ENCODE measurements at places on chromosomes 13 and 19. TPM values are rescaled to one million over a fixed set of nuclear protein-coding genes. Genes with fewer than 3 reads are reported as not detected.
A peak's percentile ranks its signal among the peaks of the same experiment; 100 is the strongest.

DNA sequence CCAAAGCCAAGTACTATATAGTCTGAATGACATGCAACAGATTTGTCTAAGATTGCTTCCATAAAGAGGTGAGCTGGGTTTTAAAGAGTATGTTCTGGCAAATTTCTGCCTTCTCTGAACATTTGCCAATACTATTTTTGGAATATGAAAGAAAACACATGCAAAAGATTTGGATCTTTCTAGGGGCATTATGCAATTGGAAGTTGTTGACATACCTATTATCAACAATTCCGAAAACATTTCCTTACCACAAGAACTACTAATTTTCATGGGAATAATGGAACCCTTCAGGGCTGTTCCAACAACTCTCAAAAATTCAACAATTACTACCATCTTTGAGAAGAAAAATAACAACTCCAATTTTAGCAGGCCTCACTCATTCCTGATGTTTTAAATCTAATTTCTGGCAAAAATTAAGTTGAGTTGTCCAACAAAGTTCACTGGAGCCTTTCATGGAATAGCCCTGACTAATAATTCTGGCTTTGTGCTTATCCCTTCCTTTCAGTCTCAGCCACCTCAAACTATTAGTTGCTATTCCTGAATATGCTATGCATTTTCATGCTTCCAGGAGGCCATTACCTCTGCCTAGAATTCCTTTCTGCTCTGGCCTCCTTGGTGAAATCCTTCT is 250.0 kb downstream of the RGCC start:
- no peak overlapping the region for H3K4me3 ChIP-seq
- H3K4me1 ChIP-seq = peaks cover 14% of the 10 kb centered on the region
- no peak overlapping the region for H3K27ac ChIP-seq
- no peak for DNase-seq

DNA sequence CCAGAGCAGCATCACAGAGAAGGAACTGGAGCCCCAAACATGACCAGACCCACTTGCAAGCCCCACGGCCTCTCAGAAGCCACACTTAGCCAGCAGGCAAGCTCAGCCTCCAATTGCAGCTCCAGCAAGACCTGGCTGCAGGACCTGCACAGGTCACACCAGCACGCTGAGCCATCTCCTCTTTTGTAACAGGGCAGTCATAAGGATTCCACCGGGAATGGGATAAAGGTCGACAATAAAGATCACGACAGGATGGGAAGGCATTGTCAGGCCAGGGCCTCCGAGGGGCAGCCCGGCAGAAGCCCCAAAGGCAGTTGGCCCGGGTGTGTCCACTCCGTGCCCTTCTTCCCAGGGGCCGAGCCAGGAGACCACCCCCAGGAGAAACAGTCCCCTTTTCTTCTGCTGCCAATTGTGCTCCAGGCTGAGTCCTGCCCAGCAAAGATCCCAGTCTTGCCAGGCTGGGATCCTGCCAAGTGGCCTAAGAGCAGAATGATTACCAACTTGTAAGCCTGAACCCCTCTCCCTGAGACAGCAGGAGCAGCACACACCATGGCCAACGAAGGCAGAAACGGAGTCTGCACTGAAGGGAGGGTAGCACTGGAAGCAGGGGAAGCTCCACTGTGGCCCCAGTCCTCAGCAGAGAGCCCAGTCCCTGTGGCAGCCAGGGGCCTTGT is 12.5 kb downstream of the PEPD start:
- no peaks in the 10 kb centered on the region for H3K27me3 ChIP-seq
- H3K36me3 ChIP-seq = no peaks in the 10 kb centered on the region
- no peak overlapping the region for H3K27ac ChIP-seq
- DNase-seq = no peak

DNA sequence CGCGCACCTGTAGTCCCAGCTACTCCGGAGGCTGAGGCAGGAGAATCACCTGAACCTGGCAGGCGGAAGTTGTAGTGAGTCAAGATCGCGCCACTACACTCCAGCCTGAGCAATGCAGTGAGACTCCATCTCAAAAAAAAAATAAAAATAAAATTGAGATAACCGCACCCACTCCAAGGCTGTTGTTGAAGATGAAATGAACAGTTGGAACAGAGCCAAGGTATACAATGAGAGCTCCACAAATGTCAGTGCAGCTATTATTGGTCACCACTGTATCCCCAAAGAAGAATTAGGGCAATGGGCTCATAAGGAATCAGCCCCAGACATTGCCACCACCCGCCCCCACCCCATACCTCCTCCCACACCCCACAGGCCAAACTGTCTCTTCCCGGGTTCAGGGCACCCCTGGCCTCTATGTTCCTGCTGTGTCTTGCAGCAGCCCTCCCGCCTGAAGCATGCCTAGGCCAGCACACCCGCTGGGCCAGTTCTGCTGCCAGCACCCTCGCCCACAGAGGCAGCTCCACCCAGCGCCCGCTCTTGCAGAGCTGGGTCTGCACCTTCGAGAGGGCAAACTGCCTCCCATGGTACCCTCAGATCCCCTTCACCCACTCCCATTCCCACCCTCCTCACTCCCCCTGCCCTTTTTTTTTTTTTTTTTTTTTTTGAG is 3.5 kb upstream of the S1PR5 start:
- DNase-seq = peak; percentile 59
- H3K27ac ChIP-seq = no peak overlapping the region
- H3K4me1 ChIP-seq = no peaks in the 10 kb centered on the region
- peaks cover 22% of the 10 kb centered on the region for H3K27me3 ChIP-seq
- no peak overlapping the region for H3K4me3 ChIP-seq

- H3K36me3 ChIP-seq = no peaks in the 10 kb centered on the region
- H3K4me3 ChIP-seq = no peak overlapping the region
- H3K27me3 ChIP-seq = no peaks in the 10 kb centered on the region
- no peak overlapping the region for H3K27ac ChIP-seq
- peaks cover 19% of the 10 kb centered on the region for H3K4me1 ChIP-seq
Observed at GRCh38 chr13:20713014-20713376, 9.5 kb downstream of the IL17D start.

DNA sequence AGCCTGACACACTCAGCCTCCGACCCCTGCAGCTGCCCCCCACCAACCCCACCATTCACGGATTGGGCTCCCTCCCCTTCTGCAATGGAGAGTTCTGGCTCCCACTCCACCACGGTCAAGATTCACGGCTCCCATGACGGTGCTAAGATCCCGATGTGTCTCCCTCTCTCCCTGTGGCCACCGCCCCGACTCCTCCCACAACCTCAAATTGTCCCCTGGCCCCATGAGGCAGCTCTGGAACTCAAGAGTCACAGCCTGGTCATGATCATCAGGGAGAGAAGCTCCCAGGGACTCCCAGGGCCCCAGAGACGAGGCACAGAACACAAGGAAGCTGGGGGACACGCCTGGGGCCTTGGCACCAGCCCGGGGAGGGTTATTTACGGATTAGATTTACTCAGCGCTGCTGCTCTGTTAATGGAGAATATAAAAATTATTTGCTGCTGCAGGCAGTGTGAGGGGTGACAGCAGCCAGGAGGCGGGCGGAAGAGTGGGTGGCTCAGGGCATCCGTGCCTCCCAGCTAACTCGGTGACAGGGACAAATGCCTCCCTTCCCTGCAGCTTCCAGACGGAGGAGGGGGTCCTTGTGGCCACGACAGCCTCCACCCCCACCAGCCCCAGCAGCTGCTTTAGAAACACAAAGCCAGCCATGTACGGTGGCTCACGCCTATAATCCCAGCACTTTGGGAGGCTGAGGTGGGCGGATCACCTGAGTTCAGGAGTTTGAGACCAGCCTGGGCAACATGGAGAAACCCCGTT is 184.2 kb downstream of the PTPRS start:
- H3K4me1 ChIP-seq = no peaks in the 10 kb centered on the region
- no peak for DNase-seq
- peaks cover 14% of the 10 kb centered on the region for H3K36me3 ChIP-seq
- no peak overlapping the region for H3K4me3 ChIP-seq
- no peaks in the 10 kb centered on the region for H3K27me3 ChIP-seq

- no peak overlapping the region for H3K27ac ChIP-seq
- peaks cover 29% of the 10 kb centered on the region for H3K27me3 ChIP-seq
- H3K4me3 ChIP-seq = no peak overlapping the region
- no peaks in the 10 kb centered on the region for H3K36me3 ChIP-seq
- no peaks in the 10 kb centered on the region for H3K4me1 ChIP-seq
- DNase-seq = peak; percentile 53
Observed at GRCh38 chr13:60329221-60329923, 67.6 kb upstream of the TDRD3 start.

DNA sequence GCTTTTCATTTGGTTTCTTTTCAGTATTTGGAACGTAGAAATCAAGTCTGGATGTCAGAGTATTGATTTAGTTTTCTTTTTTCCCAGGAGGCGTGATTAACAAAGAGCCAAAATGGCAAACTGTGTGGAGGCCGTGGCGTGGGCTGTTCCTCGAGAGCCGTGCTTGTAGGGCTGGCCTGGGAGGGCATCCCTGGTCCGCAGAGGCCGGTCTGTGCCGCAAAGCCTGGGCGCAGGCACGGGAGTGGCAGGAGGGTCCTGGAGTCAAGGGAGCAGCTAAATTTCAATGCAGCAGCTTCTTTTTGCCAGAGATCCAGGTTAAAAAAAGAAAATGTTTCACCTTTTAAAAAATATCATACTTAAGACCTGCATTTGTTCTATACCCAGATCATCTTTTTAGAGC is 13.1 kb upstream of the MCF2L start:
- DNase-seq = no peak
- no peak overlapping the region for H3K4me3 ChIP-seq
- H3K4me1 ChIP-seq = no peaks in the 10 kb centered on the region
- peaks cover 24% of the 10 kb centered on the region for H3K27me3 ChIP-seq

DNA sequence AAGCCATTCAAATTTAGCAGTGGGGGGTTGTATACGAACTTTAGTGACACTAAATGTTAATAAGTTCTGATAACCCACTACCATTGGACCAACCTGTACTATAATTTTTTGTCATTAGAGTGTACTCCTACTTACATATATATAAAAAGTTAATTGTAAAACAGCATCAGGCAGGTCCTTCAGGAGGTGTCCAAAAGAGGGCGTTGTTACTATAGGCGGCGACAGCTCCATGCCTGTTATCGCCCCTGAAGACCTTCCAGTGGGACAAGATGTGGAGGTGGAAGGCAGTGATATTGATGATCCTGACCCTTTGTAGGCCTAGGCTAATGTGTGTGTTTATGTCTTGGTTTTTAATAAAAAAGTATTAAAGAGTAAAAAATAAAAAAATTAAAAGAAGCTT is 27.5 kb downstream of the SPRYD7 start:
- H3K36me3 ChIP-seq = peaks cover 18% of the 10 kb centered on the region
- no peaks in the 10 kb centered on the region for H3K4me1 ChIP-seq
- DNase-seq = no peak

- peak overlapping the region; percentile 64 for H3K27ac ChIP-seq
- no peak overlapping the region for H3K4me3 ChIP-seq
- H3K4me1 ChIP-seq = no peaks in the 10 kb centered on the region
Observed at GRCh38 chr13:85864963-85865530, 65.8 kb upstream of the SLITRK6 start.

GRCh38 chr19:55070466-55071128 is 5.1 kb upstream of the EPS8L1 start:
- peaks cover 20% of the 10 kb centered on the region for H3K27me3 ChIP-seq
- no peaks in the 10 kb centered on the region for H3K36me3 ChIP-seq
- DNase-seq = peak; percentile 42
- H3K4me1 ChIP-seq = peaks cover 30% of the 10 kb centered on the region
- no peak overlapping the region for H3K27ac ChIP-seq
- peak overlapping the region; percentile 38 for H3K4me3 ChIP-seq

GRCh38 chr13:37716420-37717195 is 118.0 kb upstream of the POSTN start:
- DNase-seq = no peak
- H3K36me3 ChIP-seq = no peaks in the 10 kb centered on the region
- no peak overlapping the region for H3K27ac ChIP-seq
- H3K4me1 ChIP-seq = no peaks in the 10 kb centered on the region
- no peak overlapping the region for H3K4me3 ChIP-seq

DNA sequence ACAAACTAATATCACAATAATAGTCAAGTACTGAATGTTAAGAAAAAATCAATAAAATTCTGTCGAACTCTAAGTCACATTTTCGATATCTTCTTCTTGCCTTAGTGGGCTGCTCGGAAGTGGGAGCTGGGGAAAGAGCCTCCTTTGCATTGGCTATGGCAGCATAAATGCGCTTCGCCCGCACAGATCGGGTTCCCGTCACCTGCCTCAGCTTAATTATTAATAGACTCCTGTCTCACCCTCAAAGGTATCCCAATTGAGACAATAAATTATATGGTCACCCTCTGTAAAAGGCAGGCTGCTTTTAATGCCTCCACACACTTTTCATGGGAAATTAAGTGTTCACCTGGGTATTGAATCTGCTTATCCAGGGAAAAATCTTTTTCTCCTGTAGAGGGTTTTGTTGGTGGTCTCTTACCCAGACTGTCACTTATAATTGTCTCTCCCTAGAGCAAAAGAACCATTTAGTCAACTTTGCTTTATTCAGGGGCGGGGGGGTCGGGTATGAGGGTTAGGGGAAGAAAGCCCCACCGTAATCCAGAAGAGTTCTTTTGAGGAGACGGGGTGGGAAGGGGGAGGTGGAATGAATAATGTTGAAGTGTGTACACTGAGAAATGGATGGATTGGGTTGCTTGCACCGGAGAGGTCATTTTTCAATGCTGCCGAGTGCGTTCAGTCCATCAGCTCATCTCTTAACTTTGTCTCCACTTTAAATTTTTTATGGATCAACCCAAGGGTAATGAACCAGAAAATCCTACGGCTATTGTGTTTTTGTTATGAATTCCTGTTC is 682.6 kb upstream of the SGCG start:
- H3K36me3 ChIP-seq = no peaks in the 10 kb centered on the region
- H3K4me1 ChIP-seq = peaks cover 21% of the 10 kb centered on the region
- no peak overlapping the region for H3K27ac ChIP-seq

- no peak overlapping the region for H3K27ac ChIP-seq
- no peaks in the 10 kb centered on the region for H3K4me1 ChIP-seq
- H3K4me3 ChIP-seq = no peak overlapping the region
- H3K36me3 ChIP-seq = no peaks in the 10 kb centered on the region
Observed at GRCh38 chr13:105139380-105140285, 1395.8 kb downstream of the EFNB2 start.

DNA sequence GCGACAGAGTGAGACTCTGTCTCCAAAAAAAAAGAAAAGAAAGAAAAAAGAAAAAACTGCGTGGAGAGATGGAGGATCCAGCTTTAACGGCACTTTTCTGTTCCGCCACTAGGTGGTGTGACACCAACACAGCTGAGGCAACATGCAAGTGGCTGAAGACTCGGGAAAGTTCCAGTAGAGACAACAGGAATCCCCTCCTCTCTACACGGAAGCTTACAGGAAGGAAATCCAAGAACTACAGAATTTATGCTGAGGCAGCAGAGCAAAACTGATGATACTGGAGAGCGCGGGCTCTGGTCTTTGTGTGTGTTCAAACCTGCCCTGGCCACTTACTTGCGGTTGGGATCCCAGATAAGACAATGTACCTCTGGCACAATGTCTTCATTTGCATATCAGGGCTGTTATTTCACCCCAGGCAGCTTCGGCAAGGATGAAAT is 9.9 kb downstream of the RANBP3 start:
- H3K4me1 ChIP-seq = peaks cover 32% of the 10 kb centered on the region
- peaks cover 34% of the 10 kb centered on the region for H3K36me3 ChIP-seq
- peak overlapping the region; percentile 84 for H3K27ac ChIP-seq
- peak; percentile 75 for DNase-seq
- peak overlapping the region; percentile 59 for H3K4me3 ChIP-seq
- no peaks in the 10 kb centered on the region for H3K27me3 ChIP-seq

SERTM1 gene
- total RNA-seq = not detected

ZNF813 gene
- 2.0 TPM for total RNA-seq

F10 gene
- not detected for total RNA-seq

ADGRE1 gene
- total RNA-seq = not detected

ZNF383 gene
- total RNA-seq = 7.4 TPM

SH2D3A gene
- total RNA-seq = 28.5 TPM

Measured in MCF 10A (cell line).